ENCODE measurements at places on chromosomes 13 and 19.

DNA sequence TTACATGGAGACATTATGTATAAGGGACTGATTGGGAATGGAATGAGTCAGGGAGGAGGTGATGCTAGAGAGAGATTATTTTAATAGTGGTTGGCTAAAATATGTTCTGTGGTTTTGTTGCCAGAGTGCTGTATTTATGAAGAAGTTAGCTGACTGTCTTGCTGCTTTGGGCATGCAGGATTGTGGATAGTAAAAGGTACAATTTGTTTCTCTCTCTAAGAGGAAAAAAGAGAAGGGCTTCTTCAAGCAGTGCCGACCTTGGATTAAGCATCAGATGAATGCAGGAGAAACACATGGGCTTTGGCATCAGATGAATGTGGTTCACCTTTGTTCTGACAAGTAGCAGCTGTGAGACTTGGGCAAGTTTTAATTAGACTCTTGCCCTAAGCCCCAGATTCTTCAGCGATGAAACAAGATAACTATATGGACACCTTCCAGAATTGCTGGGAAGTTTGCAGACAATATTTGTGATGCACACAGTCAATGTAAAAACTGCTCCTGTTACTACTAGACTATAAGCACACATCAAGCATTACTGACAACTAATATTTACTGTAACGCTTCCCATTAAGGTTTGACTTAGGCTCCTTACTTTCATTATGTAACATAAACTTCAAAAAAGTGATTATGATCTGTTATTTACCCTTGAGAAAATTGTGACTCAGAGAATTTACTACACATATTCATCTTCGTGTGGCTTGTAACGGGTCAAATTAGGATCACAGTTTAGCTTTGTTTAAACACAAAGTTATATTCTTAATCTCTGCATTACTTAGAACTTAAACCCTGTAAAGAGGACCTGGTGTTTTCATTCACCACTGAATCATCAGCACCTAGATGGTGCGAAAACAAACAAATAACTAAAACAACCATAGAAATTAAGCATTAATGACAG is 824.0 kb downstream of the PCDH9 start:
- DNase-seq, result no peak

DNA sequence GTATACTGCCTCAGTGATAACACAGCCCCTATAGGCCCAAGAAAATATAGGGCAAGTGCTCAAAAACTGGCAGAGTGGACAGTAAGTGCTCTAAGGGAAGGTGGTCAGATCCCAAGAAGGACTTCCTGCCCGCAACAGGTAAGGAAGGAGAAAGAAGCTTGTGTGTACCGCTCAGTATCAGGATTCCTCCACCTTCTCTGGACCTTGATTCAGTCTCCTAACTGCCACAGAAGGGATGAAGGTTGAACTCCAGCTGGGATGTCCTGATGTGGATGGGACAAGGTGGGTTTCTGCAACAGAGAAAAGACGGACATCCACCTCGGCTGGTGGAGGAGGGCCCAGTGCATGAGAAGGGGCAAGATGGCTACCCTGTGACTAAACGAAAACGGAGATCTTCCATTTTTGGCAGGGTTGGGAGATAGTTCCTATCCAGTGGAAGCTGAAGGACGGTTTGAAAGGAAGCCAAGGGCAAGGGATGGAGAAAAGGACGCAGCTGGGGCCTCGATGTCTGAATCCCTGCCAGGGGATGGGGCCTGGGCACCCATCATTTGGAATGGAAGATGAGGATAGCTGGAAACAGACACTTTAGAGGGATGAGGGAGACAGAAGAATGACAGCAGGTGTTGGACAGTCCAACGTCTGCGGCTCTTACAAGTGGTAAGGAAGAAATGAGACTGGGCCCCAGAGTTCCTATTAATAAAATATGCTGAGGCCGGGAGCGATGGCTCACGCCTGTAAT is 1.3 kb upstream of the ATF5 start:
- no peak for DNase-seq

DNA sequence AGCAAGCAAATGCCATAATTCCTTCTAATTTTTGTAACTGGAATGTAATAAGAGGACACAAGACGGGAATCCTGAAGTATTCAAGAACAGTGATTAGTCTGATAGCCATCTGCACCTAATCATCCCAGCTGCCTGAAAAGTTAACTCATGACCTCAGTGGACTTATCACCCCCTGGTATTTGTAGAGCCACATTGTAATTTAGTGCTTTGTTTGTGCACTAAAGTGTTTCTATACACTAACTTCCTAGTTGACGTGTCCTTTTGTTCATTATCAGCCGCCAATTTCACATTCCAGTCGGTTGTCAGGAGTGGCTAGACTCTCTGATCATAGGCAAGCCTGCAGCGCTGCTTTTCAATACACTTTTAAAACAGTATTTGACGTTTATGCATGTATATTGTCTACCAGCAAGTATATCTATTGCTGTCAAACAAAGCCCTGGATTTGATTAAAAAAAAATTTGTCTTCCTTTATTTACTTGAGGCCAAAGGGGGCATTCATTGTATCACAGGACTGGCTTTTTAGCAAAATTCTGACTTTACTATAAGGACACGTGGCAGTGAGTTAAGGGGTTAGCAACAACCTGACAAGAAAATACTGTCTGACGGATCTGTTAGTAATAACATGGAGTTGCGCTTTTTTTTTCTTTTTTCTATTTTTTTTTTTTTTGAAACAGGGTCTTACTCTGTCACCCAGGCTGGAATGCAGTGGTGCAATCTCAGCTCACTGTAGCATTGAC is 10.4 kb upstream of the SOX21 start:
- DNase-seq, result no peak

DNA sequence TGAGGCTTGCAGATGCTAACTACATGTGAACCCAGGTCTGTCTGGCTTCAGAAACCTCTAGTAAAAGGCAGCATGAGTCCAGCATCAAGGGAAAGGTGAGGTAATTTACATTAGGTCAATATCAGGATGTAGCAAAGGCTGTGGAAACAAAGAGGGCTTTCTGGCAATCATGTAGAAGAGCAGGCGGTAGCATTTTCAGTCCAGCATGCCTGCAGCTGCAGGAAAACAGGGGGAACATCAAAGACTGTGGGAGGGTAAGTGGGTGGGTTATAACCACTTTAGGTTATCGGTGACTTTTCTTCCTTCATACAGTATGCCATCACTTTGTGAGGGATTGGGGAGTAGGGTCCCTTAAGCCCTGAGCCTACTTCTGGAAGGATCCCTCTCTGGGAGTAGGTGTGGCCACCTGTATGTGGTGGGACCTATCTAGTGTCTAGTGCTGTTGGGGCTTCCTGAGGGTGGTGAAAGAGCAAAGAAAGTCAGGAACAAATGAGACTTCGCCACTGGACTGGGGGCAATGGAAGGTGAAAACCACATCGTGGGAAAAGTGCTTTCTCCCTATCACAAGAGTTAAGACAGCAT is 10.8 kb downstream of the SUGP2 start:
- no peak for DNase-seq

- DNase-seq, result no peak
Measured at GRCh38 chr13:25847145-25847544, 204.7 kb downstream of the SHISA2 start.

GRCh38 chr13:78586706-78587105 is 16.6 kb downstream of the POU4F1 start:
- DNase-seq, result no peak

DNA sequence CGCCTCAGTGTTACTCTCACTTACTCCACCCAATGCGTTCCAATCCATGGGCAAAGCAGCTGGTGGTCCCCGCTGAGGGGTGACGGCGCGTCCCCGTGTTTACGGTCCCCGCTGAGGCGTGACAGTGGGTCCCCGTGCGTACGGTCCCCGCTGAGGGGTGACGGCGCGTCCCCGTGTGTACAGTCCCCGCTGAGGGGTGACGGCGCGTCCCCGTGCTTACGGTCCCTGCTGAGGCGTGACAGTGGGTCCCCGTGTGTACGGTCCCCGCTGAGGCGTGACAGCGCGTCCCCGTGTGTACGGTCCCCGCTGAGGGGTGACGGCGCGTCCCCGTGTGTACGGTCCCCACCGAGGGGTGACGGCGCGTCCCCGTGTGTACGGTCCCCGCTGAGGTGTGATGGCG is 19.5 kb downstream of the CFAP97D2 start:
- no peak for DNase-seq

DNA sequence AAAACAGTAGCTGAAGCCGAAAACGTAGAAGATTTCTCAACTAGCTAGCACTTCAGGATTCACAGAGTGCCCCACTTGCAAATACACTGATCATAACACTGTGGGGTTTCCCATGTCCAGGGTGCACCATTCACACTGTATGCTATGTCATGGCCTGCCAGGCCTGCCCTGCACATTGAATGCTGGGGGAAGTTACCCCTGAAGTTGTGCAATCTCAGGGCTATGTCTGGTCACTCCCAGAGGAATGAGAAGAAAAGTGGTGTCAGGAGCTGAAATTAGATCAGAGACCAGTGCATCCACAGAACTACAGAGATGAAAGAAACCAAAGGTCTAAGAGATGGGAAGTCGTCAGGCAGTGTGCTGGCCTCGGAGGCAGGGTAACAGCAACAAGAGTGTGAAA is 196.8 kb downstream of the RAP2A start:
- DNase-seq, result no peak

DNA sequence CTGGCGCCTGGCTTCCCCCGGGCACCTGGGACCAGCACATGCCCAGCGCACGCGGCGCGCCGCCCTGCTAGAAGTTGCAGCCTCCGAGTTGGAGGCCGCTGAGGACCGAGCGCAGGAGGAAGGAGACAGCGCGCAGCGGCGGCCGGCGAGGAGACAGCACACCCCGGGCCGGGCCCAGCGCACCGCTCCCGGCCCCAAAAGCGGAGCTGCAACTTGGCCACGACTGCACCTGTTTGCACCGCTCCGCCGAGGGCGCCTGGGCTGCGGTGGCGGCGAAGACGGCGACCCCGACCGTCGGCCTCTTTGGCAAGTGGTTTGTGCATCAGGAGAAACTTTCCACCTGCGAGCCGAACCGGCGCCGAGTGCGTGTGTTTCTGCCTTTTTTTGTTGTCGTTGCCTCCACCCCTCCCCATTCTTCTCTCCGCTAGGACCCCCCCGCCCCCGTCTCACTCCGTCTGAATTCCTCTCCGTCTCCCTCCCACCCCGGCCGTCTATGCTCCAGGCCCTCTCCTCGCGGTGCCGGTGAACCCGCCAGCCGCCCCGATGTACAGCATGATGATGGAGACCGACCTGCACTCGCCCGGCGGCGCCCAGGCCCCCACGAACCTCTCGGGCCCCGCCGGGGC is at the start of gene SOX1:
Gene SOX1 (plus strand): TSS at position 34 of the 626 bp plus-strand sequence. CDS start 510 bp downstream, at position 544.
- DNase-seq, result no peak

GRCh38 chr13:93589788-93590187 is 363.2 kb downstream of the GPC6 start:
- no peak for DNase-seq

DNA sequence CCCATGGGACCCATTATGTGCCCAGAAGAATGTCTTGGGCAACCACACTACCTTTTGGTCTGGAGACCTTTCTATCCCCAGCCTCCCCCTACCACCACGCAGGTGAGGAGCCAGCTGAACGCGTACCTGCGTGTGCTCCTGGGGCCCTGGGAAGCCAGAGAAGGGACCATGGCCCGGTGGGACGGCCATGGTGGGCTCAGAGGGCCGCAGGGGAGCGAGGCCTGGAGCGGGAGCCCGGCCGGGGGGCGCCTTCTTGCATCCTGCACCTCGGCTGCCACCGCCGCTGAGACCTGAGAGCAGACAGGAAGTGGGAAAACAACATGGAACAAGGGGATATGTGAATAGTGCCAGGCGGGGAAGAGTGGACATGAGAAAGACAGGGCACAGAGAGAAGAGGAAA is 2.3 kb downstream of the DYRK1B start:
- no peak for DNase-seq

DNA sequence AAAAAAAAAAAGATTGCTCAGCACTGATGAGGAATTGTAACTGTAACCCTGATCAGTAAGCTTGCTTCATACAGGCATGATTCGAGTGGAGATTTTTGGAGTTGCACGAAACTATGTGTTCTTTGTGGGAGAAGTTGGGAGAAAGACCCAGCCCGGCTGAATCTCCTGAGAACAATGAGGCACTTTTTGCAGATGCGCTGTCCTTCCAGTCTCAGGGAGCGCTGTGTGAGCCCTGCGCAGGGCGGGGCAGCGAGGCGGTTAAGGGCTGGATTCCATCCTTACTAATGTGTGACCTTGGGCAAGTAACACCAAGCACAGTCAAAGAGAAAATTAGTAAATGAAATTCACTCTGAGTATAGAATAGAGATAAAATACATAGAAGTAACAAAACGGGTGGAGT is 76.9 kb downstream of the SIPA1L3 start:
- DNase-seq, result no peak

- DNase-seq, result no peak
Measured at GRCh38 chr19:1427221-1427920, 10.8 kb upstream of the RPS15 start.

DNA sequence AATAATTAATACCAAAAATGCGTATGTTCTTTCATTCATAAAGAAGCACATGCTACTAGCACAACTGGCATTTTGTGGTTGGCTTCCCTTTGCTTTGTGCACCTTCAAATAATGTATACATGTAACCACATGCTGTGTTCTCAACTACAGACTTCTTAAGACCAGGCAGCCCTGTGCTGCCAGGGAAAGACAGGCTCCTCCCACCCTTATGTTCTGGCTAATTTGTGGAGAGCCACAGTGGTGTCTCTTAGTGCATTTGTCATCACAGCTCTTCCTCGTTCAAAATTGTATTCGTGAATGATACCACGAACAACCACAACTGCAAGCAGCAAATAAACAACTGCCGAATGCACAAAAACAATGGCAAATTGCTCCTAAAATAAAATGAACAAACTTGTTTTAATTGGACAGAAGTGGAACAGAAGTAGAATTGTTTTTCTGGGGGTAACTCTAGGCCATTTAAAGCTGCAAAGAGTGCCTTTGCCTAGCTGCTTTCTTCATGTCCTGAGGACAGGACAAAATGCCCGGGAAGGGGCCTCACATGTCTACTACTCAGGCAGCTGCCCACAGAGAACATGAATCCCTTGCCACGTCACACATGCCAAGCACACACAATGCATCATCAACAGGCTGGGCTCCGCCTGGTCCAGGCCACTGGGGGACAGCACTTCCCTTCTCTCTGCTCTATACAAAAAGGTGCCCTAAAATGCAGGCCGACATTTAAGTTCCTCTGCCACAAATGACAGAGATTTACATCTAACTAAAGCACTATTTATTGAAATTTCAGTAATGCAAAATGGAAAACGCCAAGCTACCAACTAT is 21.7 kb downstream of the IRS2 start:
- DNase-seq, result no peak

DNA sequence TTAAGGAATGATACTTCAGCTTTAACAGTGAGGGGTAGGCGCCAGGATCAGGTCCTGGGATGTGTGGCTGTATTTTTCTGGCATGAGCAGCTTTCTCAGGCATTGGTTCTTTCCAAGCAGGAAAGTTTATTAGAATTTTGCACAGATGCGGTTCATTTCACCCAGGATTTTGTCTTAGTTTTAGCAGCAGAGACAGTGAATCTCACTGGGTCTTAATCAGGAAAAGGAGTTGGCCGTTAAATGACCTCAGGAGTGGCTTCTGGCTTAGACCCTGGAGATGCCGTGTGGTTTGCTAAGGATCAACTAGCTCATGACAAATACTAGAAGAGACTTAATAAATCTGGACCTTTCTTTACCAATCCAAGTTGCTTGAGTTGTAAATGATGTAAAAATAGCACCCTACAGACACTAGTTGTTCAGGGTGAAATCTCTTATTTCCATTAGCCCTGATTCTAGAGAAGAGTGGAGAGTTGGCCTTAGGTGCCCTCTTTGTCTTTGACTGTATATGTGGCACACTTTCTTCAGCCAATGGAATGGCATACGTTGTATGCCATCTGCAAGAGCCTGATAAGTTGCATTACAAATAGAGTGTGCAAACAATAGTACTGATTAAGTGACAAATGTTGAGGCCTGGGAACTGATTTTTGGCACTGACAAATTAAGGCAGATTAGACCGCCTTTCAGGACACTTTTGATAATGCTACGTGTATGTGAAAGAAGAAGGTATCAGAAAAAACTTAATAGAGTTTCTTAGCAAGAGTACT is 34.0 kb downstream of the LRCH1 start:
- no peak for DNase-seq
